ENCODE measurements at places on chromosomes 7 and 10. TPM values are rescaled to one million over a fixed set of nuclear protein-coding genes. Genes with fewer than 3 reads are reported as not detected.

The GSTK1 gene
- total RNA-seq = 236 TPM

The CCL26 gene
- not detected for total RNA-seq

The HHEX gene
- 48.5 TPM for total RNA-seq

The ATOH7 gene
- total RNA-seq = not detected

The CCDC186 gene
- total RNA-seq = 37.4 TPM

The HOXA9 gene
- 0.94 TPM for total RNA-seq

The TRIM74 gene
- total RNA-seq = 1.3 TPM

The SEMA3C gene
- total RNA-seq = 53.7 TPM

The CYP3A7 gene
- total RNA-seq = not detected

The CTAGE4 gene
- total RNA-seq = 5.9 TPM

The SPDYE3 gene
- not detected for total RNA-seq

The PAPOLB gene
- 0.15 TPM for total RNA-seq

The NME8 gene
- total RNA-seq = 4.6 TPM

The CHN2 gene
- 20.0 TPM for total RNA-seq

The IFIT5 gene
- 19.0 TPM for total RNA-seq

The STAG3 gene
- 31.4 TPM for total RNA-seq

The MIOS gene
- 51.2 TPM for total RNA-seq

The FOXI2 gene
- 0.37 TPM for total RNA-seq

The LOXL4 gene
- 2.5 TPM for total RNA-seq

The SPDYE17 gene
- total RNA-seq = not detected

The PTPRN2 gene
- total RNA-seq = 16.8 TPM

The FAM25A gene
- total RNA-seq = not detected

The SH2B2 gene
- total RNA-seq = 24.9 TPM

The EN2 gene
- not detected for total RNA-seq

The KCNMA1 gene
- total RNA-seq = 103 TPM

The LIPF gene
- not detected for total RNA-seq
